ENCODE measurements at places on chromosomes 13 and 19.
A peak's percentile ranks its signal among the peaks of the same experiment; 100 is the strongest.

DNA sequence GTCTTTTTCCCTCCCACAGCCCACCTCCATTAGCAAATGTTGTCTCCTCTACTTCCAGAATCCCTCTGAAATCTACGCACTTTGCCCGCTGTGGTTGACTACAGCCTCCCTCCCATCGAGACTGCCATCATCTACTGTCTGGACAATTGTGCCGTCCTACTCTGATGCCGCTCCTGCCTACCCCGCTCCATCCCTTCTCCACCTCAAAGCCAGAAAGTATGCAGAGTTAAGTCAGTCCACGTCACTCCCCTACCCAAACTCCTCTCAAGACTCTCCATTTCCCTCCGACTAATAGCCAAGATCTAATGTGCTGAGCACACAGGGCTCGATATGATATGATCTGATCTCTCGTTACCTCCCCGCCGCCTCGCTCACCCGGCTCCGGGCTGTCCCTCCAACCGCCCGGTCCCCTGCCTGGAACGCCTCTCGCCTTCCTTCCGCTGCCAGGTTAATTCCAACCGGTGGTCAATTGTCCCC is 556 bp downstream of the CACTIN start:
- no peak for DNase-seq

DNA sequence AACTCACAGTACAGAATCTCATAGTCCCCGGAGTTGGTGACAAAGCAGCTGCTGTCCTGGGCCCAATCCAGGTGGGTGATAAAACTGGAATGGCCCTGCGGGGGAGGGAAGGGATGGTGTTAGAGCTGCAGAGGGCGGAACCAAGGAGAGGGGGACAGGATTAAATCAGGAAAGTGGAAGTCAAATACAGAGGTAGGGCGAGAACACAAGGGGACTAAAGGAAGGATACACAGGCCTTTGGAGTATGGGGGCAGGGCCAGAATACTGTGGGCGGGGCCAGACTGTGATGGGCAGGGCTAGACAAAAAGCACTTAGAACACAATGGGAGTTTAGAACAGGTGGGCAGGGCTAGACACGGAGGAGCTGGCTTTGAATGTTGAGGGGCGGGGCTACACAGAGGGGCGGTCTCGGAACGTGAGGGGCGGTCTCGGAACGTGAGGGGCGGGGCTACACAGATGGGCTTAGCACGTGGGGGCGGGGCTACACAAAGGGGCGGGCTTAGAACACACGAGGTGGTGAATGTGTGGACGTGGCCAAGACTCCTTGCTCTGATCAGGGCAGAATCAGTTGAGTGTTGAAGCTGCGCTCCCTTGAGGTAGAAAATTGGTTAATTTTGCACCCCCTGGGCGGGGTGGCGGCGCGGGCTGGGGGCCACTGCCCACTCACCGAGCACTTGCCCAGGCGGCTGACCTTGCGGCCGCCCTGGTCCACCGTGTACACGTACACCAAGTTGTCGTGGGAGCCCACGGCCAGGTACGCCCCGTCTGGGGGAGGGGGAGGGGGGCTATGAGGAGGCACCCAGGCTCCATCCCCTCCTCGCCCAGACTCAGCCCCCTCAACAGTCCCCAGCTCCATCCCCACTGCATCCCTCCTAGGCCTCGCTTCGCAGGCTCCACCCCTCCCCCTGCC is 14.0 kb upstream of the GPR4 start:
- no peak for DNase-seq

DNA sequence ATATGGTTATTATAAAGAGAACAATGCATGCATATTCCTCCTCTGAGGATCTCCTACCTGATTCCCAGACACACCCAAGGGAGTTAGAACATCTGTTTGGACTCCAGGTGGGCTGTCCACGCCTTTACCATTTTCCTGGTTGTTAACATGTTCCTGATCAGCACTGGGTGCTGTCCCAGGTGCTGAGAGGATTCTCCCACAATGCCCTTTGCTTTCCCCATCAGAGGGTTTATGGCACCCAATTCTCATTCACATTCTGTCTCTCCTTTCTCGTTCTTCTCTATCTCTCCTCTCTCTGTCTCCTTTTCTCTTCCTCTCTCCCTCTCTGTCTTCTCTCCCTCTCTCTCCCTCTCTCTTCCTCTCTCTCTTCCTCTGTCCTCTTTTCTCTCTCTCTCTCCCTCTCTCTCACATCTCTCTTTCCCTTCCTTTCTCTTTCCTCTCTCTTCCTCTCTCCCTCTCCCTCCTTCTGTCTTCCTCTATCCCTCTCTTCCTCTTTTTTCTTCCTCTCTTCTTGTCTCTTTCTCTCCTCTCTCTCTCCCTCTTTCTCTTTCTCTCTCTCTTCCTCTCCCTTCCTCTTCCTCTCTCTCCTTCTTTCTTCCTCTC is 3.3 kb upstream of the RDH13 start:
- no peak for DNase-seq

GRCh38 chr13:76556627-76557026 is 329.6 kb downstream of the KCTD12 start:
- DNase-seq: no peak

GRCh38 chr19:37519890-37520289 is 13.2 kb downstream of the ZNF793 start:
- DNase-seq: no peak

- no peak for DNase-seq
These were observed 17.1 kb downstream of the PLEKHF1 start for GRCh38 chr19:29682236-29682895.

DNA sequence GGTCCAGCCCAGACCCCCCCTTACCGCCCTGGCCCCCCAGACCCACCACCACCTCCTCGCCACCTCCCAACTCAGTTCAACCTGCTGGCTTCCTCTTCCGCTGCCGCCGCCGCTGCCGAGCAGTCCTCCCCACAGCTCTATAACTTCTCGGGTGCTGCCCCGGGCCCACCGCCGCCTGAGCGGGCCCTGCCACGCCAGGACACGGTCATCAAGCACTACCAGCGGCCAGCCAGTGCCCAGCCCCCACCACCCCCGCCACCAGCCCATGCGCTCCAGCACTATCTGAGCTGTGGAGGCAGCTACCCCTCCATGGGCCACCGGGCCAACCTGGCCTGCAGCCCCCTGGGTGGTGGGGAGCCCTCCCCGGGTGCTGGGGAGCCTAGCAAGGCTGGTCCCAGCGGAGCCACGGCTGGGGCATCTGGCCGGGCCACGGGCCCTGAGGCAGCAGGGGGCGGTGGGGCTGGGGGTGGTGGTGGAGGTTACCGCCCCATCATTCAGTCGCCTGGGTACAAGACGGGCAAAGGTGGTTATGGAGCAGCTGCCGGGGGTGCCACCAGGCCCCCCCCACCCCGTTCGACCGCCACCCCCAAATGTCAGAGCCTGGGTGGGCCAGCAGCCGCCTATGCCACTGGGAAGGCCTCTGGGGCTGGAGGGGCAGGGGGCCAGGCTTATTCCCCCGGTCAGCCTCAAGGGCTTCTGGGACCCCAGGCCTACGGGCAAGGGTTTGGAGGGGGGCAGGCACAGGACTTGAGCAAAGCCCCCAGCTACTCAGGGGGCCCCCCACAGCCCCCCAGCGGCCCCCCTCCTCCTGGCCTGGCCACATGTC is 4.2 kb downstream of the PRR12 start:
- DNase-seq: no peak

DNA sequence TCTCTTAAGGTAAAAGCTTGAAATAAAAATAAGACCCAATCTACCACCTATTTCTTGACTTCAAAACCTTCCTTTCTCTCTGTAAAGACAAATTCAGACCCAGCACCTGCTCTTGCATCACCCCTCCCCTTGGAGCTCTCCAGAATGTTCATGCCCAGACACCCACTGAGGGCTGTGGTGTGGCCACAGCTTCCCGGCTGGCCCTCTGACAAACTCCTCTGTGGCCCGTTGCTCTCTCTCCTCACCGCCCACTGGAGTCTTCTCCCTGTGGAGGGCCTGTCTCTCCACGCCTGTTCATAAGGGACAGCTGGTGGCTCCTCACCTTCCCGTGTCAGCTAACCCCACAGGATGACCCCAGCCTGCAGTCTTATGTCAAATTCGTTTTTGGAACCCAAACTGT is 49.1 kb downstream of the TSSK6 start:
- no peak for DNase-seq

GRCh38 chr13:50387051-50387581 is 371.9 kb downstream of the KCNRG start:
- peak; percentile 92 for DNase-seq

DNA sequence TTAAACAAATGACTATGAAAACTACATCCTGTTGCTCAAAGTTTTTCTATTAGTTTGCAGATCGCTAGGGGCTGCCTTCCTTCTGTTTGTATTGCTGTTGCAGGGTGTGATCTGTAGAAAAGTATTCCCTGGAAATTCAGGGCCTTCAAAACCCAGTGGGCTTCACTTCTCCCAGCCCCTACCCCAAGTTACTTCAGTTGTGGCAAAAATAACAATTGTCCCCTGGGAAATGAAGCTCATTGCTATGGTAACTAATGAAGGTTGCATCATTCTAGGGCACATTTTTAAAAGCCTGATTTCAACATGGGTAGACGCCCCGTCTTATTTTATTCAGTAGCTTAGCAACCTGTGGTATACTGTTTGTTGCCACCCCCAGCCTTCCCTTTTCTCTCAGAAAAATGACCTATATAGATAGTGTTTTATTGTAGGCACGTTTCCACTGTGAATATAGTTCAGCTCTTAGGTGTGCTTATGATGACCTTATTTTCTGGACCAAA is 60.9 kb downstream of the WDFY2 start:
- no peak for DNase-seq

DNA sequence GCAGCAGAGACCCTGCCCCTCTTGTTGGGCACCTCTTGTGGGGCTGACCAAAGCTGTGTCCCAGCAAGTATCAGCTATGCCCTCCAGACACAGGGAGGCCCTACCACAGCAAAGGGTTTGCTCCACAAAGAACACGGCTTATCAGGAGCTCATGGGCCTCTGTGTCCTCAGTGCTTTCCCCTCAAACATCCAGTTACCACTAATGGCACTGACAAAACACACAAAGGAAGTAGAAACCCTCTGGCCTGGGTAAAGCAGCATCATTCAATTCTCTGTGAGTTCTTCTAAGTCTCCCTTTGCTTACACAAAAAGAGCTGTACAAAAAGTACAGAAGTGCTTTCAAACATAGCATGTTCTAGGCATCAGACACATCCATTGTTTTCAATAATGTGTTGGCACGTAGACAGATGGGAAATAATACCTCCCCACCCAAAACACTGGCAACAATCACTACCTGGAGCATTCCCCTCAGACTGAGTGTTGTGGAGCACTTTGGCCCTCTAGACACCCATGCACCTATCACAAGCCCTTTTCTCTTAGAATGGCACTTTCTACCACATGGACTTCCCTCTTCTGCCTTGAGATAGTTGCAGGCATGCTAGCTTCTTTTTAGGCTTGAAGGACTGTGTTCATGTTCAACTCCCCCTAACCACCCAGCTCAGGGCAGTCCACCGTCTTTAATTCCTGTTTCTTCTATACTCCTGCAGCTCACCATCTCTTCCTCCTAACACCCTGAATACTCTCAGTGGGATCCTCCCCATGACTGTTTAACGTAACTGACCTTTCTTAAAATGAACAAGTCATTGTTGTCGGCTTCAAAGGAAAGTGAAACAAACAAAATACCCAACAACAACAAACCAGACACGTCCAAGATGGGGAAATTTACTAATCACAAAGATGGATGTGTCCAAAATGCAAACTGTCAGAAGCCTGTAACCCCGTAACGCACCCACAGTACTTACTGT is 43.5 kb downstream of the ATP7B start:
- DNase-seq: no peak

GRCh38 chr19:4369888-4370260 is 26.5 kb downstream of the MPND start:
- peak; percentile 52 for DNase-seq

DNA sequence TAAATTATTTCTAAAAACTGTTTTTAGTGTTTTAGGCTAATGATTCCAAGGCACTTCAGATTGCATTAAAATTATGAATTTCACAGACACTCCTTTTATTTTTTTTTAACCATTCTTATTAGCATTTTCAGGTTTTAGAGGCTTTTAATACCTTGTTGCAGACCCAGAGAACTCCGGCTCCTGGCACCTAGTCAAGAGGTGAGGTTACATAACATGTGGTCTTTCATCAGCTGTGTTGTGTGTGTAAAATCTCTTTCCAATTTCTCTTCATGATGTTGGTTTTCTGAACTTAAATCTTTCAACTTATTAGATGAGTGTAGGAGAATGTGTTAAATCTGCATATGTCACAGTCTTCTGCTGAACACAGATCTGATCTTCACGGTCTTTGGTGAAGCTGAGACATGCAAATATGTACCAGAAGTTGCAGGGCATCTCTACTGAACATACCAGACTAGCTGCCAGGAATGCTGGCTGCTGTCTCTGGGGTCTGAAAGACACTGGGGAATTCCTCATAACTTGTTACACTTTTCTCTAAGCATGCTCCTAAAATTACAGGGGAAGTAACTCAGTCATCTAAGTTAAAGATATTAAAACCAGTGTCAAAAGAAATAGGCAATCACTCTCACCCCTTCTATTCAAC is 1165.3 kb downstream of the EFNB2 start:
- no peak for DNase-seq

DNA sequence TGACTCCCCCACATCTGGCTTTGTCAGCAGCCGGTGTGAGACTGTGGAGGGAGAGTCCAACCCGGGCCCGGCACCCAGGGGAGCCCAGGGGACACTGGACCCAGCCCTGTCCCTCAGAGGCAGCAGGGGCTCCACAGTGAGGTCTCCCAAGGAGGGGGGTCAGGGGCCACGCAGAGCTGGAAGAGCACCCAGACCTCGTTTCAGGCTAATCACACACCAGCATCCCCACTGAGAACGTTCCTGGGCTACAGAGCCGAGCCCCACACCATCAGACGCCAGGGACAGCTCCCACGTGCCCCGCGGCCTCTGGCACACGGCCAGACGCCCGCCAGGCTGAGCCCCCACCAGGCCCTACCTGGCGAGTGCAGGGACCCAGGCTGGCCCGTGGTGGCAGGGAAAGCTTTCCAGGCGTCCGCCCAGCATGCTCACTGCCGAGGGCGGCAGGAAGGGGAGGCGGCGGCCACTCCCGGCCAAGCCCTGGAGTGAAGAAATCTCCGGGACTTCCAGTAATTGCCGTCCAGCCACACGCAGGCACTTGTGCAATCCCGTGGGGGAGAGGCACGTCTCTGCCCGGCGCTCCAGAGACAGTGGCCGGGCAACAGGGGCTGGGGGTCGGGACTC is 19.2 kb downstream of the SBNO2 start:
- DNase-seq: no peak

- DNase-seq: no peak
These were observed 263.3 kb downstream of the SLITRK1 start for GRCh38 chr13:83618966-83619365.

GRCh38 chr19:46928951-46929350 is 68.2 kb downstream of the ARHGAP35 start:
- DNase-seq: no peak

DNA sequence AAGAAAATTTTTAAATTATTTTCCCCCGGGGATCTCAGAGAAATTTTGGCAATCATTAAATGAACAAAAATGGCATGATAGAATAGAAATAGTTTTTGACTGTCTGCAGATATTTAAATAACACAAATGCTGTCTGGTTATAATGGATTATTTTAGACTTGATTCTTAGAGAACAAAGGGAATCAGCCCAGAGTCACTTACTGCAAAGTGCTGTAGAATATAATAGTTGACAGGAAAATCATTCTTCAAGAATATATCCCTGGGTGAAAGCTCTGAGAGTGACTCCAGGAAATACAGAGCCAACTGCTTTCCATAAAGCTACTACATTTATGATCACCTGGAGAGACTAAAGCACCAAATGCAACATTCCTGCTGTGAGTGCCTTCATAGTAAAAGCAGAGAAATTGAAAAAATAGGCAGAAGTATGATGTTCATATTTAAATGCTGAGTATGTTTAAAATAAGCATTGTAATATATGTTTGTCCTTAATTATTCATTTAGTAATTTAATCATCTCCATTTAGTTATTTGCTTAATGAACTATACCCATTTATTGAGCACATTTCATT is 1765.8 kb downstream of the SLITRK1 start:
- no peak for DNase-seq

GRCh38 chr13:114185182-114185971 is 6.3 kb downstream of the CFAP97D2 start:
- no peak for DNase-seq

Data from NCI-H1694 (cell line).